ENCODE measurements at places on chromosomes 16 and 17.

- no peak for DNase-seq
Observed at GRCh38 chr17:8740486-8740885, 4.2 kb downstream of the CCDC42 start.

GRCh38 chr16:4734730-4735535 lies 596 bp downstream of the DNAAF8 start:
- peak; percentile 87 for DNase-seq

DNA sequence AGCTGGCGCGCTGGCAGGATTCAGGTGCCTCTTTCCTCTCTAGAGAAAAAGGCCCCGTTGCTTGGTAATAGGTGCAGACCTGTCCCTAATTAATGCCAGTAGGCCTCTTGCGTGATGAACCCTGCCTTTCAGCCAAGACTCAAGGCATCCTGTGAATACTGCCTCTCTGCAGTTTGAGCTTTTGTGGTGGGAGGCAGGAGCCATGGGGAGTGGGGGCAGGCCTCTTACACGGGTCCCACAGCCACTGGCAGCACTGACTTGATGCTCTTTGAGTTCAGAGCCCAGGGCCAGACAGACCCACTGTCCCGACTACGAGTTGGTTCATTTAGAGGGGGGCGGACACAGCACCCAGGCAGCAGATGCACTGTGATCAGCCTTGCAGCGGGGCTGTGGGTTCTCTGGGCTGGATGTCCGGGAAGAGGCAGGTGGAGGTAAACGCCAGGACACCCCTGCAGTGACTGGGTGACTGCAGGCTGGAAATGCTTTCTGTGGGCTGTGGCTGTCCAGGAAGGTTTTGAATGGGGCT lies 237.0 kb downstream of the SEC14L1 start:
- no peak for DNase-seq

GRCh38 chr17:48704361-48705248 lies 17.7 kb downstream of the PRAC1 start:
- no peak for DNase-seq

DNA sequence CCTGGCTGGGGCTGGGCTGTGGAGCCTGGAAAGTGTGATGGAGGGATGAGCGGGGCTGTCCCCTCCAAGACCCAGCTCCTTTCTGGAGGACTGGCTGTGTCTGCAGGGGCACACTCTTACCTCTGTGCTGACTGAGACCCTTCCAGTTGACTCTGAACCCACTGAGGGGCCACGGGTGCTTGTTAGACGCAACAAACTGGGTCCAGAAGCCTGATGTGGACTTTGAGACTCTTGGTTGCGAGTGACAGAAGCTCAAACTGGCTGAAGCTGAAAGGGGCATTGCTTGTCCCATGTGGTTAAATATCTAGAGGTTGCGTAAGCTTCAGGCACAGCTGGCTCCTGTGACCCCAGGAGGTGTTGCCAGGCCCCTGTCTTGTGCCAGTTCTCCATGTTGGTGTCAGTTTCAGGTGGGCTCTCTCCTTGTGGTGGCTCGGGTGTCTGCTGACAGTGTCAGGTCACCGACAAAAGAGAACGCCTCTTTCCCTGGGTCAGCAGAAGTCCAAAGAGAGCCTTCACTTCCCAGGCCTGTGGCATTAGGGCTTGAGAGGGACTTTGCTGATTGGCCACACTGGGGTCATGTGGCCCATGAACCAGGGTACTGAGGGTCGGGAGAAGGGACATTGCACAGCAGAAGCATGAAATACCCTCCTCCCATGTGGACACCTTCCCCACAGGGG lies 16.7 kb downstream of the ADCY7 start:
- no peak for DNase-seq

DNA sequence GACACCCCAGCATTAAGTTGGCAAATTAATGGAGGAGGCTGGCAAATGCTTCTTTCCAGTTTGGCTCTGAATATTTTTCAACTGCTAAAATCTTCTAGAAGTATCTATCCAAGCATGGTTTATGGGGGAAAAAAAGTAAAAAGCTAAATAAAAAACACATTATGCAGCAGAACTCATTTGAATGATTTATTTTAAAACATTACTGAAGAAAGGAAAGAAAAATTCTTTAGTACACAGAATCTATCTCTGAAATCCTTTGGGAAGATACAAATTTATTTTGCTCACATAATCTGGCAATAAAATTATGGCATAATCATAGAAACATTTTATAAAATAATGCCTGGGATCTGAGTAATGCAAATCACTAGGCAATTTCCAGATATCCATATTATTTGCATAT lies 328.1 kb upstream of the MON1B start:
- DNase-seq: no peak

- no peak for DNase-seq
Observed at GRCh38 chr16:53041320-53042051, 11.2 kb downstream of the CHD9NB start.

DNA sequence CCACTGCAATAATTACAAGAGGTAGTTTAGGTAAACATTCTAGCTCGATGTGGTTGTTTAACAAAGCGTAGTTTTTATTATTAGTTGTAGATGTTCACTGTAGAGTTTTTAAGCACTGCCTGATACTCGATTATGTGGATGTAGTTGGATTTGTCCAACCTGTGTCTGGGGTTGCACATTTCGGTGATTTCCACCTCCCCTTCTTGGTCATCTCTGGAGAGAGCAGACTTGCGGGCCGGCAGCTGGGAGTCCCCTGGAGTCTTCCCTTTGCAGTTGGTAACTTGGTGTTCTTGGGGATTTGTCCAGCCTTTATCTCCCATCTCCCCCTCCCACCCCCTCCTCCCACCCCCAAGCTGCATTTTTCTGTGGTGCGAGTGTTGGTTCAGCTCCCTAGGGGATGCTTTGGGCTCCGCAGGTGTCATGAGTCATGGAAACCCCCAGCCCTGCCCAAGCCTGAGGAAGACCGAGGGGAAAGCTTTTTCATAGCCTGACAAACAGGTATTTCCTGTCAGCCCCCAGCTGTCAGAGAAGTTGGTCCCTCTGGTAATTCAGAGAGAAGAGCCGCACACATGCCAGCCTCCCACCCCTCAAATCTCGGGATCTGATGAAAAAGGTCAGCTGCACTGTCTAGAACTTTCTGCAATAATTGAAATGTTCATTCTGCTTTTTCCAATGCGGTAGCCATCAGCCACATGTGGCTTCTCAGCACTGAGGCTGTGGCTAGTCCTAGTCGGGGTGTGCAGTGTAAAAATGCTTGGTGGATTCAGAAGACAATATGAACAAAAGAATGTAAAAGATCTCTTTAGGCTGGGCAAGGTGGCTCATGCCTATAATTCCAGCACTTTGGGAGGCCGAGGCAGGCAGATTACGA lies 50.3 kb downstream of the KSR1 start:
- DNase-seq: no peak

- DNase-seq: no peak
Observed at GRCh38 chr17:44229090-44229489, 9.6 kb upstream of the UBTF start.

GRCh38 chr17:32742681-32743538 lies 134.0 kb downstream of the MYO1D start:
- no peak for DNase-seq

GRCh38 chr17:44733753-44734152 lies 25.0 kb upstream of the ADAM11 start:
- peak; percentile 20 for DNase-seq

- DNase-seq: no peak
Observed at GRCh38 chr16:53142823-53143568, 88.2 kb downstream of the CHD9 start.

- DNase-seq: no peak
Observed at GRCh38 chr17:29546085-29546484, 20.8 kb downstream of the ABHD15 start.

DNA sequence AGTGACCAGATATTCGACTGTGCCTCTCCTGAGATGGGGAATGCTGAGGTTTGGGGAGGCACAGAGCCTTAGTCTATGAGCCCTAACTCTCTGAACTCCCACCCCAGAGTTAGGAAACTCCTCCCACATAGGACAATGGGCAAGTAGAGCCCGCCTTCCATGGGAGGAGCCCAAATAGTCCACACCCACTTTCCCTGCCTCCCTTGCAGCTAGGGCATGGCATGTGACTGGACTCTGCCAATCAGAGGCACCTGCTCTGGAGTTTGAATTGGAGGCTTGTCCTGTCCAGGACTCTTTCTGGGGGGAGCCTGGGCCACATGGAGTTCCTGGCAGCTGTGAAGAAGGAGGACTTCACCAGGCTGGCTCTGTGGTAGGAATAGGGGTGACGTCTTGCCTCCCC lies 48.4 kb downstream of the SOCS1 start:
- DNase-seq: no peak

- DNase-seq: no peak
Observed at GRCh38 chr17:12113156-12113555, 92.5 kb downstream of the MAP2K4 start.

DNA sequence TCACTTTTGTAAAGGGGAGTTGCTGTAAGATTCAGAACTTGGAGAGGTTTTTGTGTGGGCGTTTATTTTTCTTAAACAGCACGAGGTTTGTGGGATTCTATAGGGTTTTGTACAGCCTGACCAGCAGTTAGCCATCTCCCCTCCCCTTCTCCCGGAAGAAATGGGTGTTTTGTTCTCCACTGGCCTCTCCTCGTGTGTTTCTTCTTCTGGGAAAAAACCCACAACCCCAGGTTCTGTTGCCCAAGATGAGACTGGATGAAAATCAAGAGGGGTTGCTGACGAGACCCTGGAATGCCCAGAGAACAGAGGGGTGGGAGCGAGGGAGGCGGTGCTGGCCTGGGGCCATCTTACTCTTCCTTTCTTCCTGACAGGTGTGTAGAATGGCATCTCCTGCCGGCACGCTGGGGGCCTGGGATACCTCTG lies 186.1 kb downstream of the MSI2 start:
- DNase-seq: peak; percentile 36

DNA sequence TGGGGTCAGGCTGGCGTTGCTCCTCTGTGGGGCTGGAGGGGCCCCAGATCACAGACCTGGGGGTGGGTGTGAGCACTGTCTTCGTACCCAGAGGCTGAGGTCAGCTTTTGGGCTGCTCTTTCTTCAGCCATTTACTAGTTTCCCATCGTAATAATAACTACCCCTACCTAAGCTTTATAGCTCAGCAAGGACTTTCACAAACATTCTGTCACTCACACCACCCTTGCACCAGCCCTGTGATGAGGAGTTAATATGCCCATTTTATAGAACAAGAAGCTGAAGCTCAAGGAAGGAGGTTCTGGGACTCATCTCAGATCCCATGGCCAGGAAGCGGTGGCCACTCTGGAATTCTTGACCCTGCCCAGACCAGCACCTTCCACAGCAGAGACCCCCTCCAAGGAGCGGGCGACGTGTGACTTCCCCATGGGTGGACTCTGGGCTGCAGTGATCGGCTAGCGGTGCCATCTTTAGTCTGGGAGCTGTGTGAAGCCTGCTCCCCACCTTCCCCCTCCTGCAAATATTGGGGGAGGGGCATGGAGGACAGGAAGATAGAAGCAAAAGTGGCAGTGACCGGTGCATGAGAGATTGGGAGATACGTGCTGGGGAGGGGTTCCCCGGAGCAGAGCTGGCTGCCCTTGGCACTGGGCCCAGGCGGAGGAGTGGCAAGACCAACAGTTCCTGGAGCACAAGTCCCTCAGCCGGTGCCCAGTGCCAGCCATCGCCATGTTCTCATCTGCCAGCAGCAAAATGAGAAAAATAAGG lies 81.8 kb upstream of the TOB1 start:
- no peak for DNase-seq

DNA sequence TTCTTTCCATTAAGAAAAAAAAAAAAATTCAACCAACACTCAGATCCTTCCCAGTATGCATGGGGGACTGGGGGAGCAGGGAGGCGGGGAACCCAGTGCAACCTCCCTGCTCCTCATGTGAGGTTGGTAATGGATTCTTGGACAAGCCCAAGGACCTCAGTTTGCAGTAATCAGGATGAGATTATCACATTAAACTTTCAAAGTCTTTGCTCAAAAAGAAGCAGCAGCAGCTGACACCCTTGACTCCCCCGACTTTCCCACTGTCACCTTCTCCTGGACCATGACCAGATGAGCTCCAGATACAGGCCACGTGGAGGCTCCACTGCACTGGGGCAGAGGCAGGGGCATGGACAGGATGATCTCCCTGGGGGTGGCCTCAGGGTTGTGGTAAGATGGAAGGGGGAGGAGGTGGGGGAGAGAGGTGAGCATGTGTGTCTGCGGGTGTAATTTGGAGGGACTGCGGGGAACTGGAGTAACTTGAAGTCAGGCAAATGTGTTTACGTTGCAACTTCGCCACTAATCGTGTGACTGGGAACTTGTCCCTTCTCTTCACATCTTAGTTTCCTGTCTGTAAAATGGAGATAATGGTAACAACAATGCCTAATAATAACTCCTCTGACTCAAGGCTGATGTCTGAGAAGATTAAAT lies 19.8 kb downstream of the ZNF385C start:
- peak; percentile 9 for DNase-seq

DNA sequence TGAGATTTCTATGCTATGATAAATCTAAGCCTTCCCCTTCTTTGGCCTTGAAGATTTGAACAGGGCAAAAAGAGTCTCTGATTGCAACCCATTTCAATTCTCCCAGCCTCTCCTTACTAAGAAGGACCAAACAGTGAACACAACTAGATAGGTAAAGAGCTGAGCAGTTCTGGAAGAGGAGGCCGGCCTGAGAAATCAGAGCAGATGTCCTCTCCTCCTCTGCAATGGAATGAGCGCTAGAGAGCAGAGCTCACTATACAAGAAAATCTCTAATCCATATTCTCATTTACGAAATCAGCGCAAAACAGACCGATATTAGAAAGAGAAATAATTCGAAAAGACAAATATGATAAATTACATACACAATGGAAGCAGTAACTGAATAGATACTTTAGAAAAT lies 124.2 kb downstream of the CDK5R1 start:
- no peak for DNase-seq

- DNase-seq: no peak
Observed at GRCh38 chr17:12592941-12593340, 72.7 kb upstream of the MYOCD start.

DNA sequence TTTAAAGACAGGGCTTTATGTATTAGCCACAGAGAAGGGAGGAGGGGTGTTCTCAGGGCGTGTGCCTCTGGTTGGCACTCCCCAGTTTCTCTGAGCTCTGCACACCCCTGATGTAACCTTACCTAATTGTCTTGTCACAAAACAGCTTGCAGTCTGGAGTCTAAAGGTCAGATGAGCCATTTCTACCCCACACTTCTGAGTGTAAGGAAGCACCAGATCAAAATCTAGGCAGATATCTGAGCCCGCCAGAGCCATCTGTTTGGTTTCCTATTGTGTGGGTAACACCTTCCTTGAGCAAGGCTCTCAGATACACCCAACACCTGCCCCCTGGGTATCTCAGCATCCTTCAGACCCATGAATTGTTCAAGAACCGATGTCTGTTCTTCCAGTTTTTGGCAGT lies 15.5 kb downstream of the CDH1 start:
- no peak for DNase-seq

GRCh38 chr17:6670999-6671398 lies 19.4 kb downstream of the C17orf100 start:
- no peak for DNase-seq

DNA sequence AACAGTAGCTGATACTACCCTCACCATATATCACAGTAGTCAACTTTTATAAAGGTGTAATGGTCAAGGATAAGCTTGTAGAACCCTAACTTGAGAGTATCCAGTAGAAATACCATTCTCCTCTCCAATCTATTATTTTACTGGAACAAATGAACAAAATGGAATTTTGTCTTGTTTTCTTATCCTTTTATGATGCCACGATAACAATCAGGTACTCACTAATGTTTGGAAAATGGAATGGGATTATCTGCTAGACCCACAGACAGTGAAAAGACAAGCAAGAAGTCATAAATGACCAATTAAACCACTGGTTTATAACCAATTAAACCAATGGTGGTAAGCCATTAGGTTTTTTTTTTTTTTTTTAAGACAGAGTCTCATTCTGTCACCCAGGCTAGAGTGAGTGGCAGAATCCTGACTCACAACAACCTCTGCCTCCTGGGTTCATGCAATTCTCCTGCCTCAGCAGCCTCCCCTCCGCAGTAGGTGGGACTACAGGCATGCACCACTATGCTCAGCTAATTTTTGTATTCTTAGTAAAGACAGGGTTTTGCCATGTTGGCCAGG lies 10.4 kb downstream of the GPATCH8 start:
- DNase-seq: no peak
